Effector memory CD4-positive, alpha-beta T cell (primary cell): ENCODE measurements at places on chromosomes 11 and 22.

GRCh38 chr22:41987276-41987675 is 11.3 kb upstream of the WBP2NL start:
- DNase-seq, result no peak

GRCh38 chr11:61602775-61603569 is 22.1 kb upstream of the SYT7 start:
- DNase-seq, result no peak

GRCh38 chr11:84476581-84476980 is 1150.6 kb downstream of the DLG2 start:
- no peak for DNase-seq

DNA sequence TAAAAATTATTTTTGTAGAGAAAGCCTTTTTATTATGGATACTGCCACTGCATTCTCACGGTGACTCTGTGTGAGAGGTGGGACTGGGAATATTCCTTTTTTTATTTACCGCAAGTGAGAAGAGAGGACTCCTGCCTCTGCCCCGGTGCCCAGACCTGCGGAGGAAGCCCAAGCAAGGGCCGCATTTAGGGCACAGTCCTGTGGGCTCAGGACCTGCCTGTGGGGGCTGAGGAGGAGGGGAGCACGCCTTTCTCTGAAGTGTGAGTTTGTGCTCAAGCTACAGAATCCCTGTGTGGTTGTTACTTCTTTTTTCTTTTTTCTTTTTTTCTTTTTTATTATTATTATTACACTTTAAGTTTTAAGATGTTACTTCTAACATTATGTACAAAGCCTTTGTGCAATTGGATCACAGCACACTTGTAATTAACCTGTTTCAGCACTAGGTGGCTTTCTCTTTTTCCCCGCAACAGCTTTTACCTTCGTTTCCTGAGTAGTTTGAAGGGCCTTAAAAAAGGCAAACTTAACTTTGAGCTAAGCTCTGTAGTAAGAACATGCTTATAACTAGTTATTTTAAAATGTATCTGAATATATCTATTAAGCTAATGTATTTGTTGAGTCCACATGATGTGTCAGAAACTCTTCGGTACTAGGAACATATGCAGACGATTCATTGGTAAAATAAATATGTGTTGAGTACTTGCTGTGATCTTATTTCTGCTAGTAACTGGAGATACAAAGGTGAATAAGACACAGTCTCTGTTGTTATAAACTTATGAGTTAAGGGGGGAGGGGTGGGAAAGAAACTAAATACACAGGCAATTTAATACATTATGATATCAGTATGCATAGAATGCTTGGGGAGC is 18.3 kb downstream of the AMOTL1 start:
- DNase-seq, result no peak

GRCh38 chr11:59186130-59186594 is 14.2 kb downstream of the DTX4 start:
- no peak for DNase-seq

GRCh38 chr11:60954421-60954820 is 2.4 kb upstream of the SLC15A3 start:
- DNase-seq, result no peak

- DNase-seq, result no peak
Observed at GRCh38 chr11:95556342-95557163, 233.0 kb downstream of the FAM76B start.

GRCh38 chr22:20567371-20567847 is 60.0 kb downstream of the MED15 start:
- no peak for DNase-seq

DNA sequence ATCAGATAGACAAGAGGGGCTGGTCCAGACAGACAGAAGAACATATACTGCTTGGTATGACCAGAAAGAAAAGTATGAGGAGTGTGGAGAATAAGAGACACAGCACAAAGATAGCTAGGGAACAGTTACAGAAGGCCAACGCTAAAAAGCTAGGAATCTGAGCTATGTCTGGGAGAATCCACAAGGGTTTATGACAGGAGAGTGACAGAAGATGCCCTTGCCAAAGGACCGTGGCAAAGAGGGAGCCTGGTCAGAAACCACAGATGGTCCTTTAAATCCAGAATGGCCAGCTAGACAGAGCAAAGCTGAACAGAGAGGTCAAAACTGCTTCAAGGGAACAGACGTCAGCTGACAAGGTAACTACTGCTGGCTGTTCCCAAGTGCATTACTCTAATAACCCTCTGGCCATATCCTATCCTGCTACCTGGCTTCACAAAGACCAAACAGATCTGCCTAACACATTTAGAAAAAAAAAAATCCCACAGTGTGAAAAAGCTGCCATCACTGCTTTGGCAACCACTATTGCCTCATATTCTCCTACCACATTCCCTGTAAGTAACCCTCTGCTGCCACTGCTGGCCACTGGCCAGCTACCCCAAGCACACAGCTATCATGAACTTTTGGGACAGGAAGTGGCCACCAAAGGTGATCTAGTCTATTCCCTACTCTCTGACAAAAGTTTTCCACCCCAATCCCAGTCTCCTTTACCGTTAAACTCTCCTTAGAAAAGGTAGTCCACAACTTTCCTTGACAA is 7.3 kb downstream of the SERGEF start:
- no peak for DNase-seq
